Effector memory CD4-positive, alpha-beta T cell (primary cell): ENCODE measurements at places on chromosomes 5 and 9.

- no peak for DNase-seq
These were observed 38.3 kb upstream of the FAM120AOS start for GRCh38 chr9:93491593-93492232.

- DNase-seq: no peak
These were observed 55.5 kb downstream of the NNT start for GRCh38 chr5:43658509-43658908.

DNA sequence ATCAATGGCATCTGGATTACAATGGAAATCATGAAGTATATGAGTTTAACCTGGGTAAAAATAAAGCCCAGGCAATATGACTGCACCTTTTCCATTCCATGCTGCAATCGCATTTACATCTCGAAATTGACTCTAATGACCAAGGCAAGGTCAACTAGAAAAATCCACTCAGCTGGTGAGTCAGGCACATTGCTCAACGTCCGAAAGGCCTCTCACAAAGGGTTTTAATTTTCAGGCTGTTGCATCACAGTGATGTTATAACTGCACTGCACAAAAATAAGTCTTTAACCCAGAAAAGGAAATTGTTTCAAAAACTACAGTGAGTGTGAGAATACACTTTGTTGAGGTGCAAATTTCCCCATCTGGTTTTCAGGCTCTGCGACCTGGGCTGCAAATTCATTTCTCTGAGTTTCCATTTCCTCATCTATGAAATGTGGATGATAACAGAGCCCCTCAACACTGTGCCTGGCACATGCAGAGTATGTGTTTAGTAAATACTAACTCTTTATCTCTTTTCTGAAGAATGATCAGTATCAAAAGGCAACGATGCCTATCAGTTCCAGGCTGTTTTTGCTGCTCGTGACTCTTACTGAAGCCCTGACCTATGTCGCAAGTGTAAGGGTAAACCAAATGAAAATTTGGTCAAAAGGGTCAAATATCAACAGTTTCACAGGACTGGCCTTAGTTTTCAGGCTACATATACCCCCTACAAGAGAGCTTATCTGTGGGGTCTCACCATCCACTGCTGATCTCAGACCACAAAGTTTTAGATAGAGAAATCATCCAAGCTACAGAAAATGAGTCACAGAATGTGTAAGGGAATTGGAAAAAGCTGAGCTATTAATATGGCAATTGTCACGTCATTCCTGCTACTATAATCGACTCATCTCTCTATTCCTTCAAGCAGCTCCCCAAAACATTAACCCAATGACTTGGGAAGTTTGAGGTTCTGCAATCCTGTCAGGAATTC, 4.1 kb downstream of the NFIL3 start:
- no peak for DNase-seq

GRCh38 chr9:17865881-17866280, 287.0 kb downstream of the SH3GL2 start:
- DNase-seq: no peak

GRCh38 chr9:76987594-76988200, 31.8 kb upstream of the FOXB2 start:
- no peak for DNase-seq

DNA sequence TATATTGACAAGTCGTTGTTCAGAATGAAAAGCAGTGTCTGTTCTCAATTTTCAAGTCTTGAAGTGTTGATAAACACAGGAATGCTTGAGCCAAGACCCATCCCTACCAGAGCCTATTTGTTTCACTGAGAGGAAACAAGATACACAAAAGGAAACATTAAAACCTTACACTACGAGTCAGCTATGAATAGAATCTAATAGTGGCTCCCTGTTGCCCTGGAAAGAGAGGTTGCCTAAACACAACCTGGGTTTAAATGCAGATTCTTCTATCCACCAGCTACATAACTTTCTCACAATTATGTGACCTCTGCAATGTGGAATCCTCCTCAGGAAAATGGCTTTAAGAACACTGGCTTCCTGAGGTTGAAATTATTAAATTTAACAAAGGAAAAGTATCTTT, 29.1 kb upstream of the BNC2 start:
- no peak for DNase-seq

DNA sequence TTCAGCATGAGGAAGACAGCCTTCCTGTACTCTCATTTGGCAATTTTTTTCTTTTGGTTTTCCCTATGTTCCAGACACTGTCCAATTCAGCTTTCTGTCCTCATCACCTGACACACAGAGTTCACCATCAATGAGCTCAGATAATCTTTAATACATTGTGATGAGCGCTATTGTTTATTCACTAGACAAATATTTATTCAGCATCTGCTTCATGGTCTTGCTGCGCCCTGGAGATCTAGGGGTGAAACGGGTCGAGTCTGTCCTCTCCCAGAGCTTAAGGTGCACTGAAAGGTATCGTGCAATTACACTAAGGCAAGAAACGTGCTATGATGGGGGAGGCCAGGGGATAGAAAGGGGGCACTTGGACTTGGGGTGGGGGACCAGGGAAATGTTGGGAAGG, 281.6 kb downstream of the ZSWIM6 start:
- DNase-seq: no peak

DNA sequence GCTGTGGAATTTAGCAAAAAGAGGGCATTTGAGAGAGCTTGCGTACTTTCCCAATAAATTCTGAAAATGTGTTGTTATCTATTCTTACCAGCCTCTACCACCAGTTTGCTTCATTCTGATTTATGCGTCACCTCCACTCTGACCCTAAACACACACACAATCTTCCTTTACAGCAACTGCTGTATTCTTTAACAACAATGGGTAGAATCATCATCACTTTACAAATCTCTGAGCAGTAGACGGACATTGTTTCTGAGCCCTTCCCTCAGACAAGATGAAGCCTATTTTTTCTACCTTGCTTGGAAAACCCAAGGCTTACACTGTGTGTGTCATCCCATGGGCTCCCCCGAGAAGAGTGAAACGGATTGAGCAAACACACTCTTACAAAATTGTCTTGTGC, 83.1 kb upstream of the RASA1 start:
- no peak for DNase-seq

GRCh38 chr9:37540634-37541033, 35.5 kb downstream of the FBXO10 start:
- DNase-seq: no peak

DNA sequence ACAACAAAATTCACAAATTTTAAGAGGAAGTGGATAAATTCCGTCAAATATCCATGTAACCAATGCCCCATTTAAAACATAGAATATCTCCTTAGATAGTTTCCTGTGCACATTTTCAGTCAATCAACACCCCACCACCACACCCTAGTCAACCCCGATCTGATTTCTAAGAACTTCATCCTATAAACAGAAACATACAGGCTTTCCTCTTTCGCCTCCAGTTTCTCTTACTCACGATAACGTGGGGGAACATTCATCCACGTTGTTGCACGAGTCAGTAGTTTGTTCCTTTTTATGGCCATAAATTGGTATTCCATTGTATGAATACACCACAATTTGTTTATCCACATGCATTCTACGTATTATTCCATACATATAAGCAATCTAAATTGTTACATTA, 35.6 kb upstream of the TRIO start:
- no peak for DNase-seq

DNA sequence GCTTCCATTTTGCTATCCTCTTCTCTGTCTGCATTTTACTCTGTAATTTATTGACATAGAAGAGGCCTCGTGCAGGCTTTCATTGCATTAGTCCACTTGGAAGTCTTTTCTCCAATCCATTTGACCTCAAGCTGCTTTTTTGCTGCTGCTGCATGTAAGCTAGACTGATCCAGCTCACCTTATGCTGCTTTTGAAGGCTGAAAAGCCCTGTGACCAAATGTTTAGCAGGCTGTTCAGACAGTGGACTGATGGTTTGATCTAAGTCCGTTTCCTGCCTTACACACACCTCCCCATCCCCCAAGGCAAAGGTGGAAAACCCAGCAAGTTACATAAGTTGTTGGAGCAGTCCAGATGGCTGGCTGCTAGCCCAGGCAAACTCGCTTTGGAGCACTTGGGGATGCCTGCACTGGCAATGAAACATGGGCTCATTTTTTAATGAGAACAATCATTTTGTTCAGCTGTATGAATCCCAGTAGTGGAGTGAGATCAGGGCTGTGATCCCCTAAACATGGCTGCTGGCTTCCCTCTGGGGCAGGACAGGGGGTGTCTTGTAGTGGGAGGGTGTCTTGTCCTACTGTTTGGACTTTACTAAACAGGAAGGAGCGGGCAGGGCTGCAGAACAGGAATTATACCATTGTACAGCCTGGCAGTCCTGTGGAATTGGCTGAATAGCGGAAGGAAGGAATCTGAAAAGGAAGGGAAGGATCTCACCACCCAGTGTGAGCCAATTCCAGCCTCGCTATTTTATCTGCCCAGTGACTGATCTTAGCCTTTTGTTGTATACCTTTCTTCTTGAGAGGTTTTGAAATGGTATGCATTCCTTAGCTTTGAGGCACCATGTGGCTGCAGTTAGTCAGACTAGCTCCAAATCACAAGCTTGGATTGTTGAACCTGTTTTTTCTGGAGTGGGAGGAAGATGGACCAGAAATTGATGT, 212.0 kb downstream of the ARHGAP26 start:
- DNase-seq: no peak

DNA sequence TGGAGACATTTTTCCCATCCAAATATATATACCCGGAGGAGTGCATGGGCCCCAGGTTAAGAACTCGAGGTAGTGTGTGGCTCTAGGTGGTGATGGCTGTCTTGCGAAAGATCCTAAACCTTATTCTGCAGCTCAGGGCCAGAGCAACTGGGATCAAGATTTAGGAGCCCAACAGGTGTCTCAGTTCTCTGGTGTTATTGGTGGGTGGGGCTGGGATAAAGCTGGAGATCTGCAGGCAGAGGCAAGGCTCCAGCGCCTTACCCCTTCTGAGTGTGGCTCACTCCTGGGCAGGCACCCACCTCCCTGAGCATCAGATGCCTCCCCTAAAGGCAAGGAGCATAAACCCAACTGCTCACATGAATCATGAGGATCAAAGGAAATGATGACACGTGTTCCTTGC, 11.2 kb downstream of the UBE2QL1 start:
- no peak for DNase-seq

DNA sequence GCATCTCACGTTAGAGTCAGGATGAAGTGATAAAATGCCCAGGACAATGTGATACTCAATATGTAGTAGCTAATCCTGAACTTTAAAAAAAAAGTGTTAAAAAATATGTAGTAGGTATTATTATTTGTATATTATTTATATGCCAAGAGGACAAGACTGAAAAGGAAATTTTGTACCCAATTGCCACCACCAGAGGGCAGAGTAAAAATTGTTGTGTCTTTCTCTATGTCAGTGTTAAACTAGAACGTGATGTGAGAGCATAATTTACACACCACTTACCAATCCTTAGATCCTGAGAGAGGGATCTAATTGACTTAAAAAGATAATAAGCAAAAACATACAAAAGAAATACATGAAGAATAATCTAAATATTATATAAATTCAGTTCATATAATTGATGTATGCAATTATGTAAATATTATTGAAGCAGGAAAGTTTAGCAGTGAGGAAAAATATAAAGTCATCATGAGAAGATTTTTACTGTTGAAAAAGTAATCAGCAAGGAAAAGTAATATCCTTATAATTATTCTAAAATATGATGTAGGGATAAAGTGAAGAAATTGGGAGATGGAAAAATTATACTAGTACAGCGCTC, 288.9 kb downstream of the RAB3C start:
- no peak for DNase-seq

GRCh38 chr5:169226895-169227294, 74.0 kb downstream of the SLIT3 start:
- no peak for DNase-seq

GRCh38 chr5:176188506-176189193, 49.6 kb upstream of the SIMC1 start:
- DNase-seq: no peak

GRCh38 chr5:113232221-113232620, 202.6 kb downstream of the TSSK1B start:
- DNase-seq: no peak

- DNase-seq: no peak
These were observed 39.2 kb upstream of the ACO1 start for GRCh38 chr9:32345243-32345642.

- no peak for DNase-seq
These were observed 142.2 kb upstream of the MAP3K1 start for GRCh38 chr5:56673171-56673570.

DNA sequence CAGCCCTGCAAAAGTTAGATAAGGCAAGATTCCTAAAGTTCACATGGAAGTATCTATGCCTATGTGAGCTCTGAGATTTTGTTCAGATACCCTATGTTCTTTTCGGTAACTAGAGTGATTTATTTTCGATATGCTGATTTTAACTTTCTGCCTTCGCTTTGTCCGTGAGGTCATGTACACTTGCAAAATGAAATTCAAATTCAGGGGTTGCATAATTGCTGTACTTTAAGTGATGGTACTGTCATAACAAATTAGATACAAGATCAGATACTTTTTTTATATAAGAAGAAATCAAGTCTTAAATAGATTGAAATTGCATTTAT, 350 bp upstream of the ECPAS start:
- no peak for DNase-seq

GRCh38 chr5:27818888-27819287, 780.5 kb upstream of the CDH9 start:
- DNase-seq: no peak

- no peak for DNase-seq
These were observed 107.4 kb downstream of the JAKMIP2 start for GRCh38 chr5:147675168-147675567.

- no peak for DNase-seq
These were observed 110.1 kb downstream of the MARCHF3 start for GRCh38 chr5:126920291-126920690.

DNA sequence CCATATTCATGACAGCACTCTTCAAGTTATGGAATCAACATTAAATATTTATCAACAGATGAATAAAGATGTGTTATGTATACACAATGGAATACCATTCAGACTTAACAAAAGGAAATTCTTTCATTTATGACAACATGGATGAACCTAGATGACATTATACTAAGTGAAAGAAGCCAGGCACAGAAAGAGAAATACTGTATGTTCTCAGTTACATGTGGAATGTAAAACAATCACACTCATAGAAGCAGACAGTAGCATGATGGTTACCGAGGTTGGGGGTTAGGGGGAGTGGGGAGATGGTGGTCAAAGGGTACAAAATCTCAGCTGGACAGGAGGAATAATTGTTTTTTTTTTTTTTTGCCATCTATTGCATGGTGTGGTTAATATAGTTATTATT, 431.9 kb downstream of the DMAC1 start:
- DNase-seq: no peak

- no peak for DNase-seq
These were observed 42.9 kb downstream of the PHF2 start for GRCh38 chr9:93619272-93619775.

DNA sequence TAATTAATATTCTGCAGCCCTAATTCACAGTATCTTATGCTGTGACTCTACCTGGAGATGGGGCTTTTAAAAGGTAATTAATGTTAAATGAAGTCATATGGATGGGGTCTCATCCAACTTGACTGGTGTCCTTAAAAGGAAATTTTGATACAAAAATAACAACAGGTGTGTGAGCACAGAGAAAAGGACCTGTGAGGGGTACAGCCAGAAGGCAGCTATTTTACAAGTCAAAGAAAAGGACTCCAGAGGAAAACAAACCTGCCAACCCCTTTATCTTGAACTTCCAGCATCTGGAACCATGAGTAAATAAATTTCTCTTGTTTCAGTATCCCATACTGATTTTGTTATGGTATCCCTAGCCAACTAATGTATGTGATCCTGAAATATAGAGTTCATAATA, 250.3 kb downstream of the TMEM232 start:
- DNase-seq: no peak

- no peak for DNase-seq
These were observed 307.7 kb upstream of the TLE4 start for GRCh38 chr9:79264041-79264440.
